ENCODE measurements at places on chromosomes 1 and 21.

DNA sequence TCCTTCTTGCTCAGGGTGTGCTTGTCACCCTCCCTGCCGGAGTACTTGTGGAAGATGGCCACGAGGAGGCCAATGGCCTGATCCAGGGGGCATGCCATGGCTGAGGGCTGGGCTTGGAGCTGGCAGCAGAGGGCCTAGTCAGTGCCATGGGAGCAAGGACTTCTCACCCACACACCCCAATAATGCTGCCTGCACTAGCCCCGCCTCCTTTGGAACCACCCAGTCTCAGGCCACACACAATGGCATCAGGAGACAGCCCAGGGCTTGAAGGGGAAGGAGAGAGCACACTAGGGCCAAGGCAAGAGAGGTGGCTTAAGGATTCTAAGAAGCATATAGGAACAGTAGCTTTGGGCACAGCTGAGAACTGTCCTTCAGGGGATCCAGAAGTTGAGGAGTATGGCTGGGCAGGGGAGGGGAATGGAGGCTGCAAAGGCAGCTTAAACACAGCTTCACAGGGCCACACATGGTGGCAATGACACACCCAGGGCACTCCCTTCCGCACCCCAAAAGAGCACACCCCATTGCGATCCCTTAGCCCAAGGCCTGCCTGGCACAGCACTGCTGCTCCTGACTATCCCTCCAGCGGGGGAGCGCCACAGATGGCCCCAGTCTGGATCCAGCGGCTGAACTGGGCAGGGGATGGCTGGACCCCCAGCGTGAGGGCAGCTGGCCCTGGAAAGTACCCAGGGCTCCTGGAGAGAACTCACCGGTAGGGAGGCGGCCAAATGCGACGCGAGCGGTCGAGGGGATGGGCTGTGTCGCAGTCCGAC lies at the start of gene S100A6:
Gene S100A6, minus strand, starts transcription at position 750 of the 770 bp plus-strand sequence. Its CDS starts 652 bp downstream, at position 98.
- peak; percentile 32 for DNase-seq

DNA sequence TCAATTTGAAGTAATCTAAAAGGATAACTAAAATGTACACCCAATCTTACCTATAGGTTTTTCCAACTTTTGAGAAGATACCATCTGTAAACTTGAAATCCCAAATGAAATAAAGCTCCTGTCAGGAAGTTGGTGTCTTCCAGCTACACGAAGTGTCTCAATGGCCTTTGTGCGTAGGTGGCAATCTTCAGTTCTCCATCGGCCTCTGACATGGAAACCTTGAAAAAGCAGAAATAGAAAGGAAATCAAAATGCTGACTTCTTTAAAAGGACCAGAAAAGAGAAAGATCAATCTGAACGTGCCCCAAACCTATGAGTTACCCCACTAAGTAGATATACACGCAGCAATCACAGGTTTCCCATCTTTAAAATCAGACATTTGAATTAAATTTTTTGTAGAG lies 10.0 kb downstream of the MKNK1 start:
- no peak for DNase-seq

DNA sequence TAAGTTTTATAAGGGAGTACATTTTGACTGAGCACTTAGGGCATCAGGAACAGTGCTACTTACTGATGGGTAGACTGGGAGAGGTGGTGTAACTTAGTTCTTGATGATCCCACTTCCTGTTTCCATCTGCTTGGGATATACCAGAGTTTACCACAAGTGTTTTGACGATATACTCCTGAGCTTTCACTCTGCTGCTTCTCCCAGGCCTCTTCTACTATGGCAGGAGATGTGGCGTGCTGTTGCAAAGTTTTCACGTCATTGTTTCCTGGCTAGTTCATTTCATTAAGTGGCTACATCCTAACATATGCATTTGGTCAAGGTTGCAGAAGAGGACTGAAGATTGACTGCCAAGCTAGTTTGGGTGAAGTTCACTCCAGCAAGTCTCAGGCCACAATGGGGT lies 41.3 kb upstream of the LAMC2 start:
- no peak for DNase-seq

GRCh38 chr21:34612056-34612455 lies 2.9 kb downstream of the RCAN1 start:
- DNase-seq = no peak
